ENCODE measurements at places on chromosomes 4 and X. TPM values are rescaled to one million over a fixed set of nuclear protein-coding genes. Genes with fewer than 3 reads are reported as not detected.

- no peak for ATAC-seq
These were observed 177.3 kb downstream of the PABPC4L start for GRCh38 chr4:134024251-134024650.

DNA sequence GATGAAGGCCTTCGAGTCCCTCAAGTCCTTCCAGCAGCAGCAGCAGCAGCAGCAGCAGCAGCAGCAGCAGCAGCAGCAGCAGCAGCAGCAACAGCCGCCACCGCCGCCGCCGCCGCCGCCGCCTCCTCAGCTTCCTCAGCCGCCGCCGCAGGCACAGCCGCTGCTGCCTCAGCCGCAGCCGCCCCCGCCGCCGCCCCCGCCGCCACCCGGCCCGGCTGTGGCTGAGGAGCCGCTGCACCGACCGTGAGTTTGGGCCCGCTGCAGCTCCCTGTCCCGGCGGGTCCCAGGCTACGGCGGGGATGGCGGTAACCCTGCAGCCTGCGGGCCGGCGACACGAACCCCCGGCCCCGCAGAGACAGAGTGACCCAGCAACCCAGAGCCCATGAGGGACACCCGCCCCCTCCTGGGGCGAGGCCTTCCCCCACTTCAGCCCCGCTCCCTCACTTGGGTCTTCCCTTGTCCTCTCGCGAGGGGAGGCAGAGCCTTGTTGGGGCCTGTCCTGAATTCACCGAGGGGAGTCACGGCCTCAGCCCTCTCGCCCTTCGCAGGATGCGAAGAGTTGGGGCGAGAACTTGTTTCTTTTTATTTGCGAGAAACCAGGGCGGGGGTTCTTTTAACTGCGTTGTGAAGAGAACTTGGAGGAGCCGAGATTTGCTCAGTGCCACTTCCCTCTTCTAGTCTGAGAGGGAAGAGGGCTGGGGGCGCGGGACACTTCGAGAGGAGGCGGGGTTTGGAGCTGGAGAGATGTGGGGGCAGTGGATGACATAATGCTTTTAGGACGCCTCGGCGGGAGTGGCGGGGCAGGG is 568 bp downstream of the HTT start:
- peak; percentile 2 for ATAC-seq

GRCh38 chr4:122458625-122459024 is 2.1 kb upstream of the IL2 start:
- ATAC-seq, result no peak

- ATAC-seq, result no peak
These were observed 52.7 kb downstream of the GATB start for GRCh38 chr4:151708100-151708499.

- ATAC-seq, result no peak
These were observed 9.4 kb downstream of the POLA1 start for GRCh38 chrX:24703185-24703494.

DNA sequence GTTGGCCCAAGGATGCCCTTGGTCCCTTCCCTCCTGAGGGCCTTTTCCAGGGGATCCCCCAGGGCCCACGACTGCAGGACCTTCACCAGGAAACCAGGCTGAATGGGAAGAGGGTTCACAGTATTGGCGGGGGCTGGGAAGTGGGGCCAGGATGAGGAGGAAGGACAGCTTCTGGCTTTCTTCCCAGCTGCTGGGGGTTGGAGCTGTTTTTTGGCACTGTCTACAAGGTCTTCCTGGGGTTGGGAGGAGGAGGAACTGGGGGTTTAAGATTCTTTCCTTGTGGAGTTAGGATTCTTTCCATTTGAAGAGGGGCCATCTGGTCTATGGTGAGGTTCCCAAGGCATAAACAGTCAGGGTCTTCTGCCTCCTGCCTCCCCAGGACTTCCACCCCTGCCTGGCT is 64.8 kb downstream of the KIF4A start:
- ATAC-seq, result no peak

The PDCL2 gene
- not detected for total RNA-seq

Measured in gastroesophageal sphincter (tissue), 4 donors.